NB4 (cell line): ENCODE measurements at places on chromosomes 12 and 14.

GRCh38 chr12:24996102-24996797, 47.3 kb upstream of the BCAT1 start:
- no peak for DNase-seq

GRCh38 chr12:79409562-79409961, 281.2 kb downstream of the PAWR start:
- DNase-seq, result no peak

DNA sequence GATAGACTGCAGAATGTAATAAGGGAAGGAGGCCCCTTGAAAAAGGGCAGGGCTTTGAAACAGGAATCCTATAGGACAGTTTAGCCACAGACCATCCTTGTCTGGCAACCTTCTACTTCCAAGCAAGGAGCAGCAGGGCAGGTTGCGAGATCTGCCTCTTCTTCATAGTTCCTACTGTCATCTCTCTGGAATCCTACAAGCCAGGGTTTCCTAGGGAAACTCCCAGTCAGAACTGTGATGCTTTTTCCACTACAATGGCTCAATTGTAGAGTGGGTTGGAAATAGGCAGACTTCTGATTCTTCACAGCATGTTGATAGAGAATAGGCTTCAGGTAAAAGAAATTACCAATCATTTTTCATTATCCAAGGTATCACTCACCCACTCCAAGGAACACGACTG, 186.3 kb downstream of the DACT1 start:
- no peak for DNase-seq

DNA sequence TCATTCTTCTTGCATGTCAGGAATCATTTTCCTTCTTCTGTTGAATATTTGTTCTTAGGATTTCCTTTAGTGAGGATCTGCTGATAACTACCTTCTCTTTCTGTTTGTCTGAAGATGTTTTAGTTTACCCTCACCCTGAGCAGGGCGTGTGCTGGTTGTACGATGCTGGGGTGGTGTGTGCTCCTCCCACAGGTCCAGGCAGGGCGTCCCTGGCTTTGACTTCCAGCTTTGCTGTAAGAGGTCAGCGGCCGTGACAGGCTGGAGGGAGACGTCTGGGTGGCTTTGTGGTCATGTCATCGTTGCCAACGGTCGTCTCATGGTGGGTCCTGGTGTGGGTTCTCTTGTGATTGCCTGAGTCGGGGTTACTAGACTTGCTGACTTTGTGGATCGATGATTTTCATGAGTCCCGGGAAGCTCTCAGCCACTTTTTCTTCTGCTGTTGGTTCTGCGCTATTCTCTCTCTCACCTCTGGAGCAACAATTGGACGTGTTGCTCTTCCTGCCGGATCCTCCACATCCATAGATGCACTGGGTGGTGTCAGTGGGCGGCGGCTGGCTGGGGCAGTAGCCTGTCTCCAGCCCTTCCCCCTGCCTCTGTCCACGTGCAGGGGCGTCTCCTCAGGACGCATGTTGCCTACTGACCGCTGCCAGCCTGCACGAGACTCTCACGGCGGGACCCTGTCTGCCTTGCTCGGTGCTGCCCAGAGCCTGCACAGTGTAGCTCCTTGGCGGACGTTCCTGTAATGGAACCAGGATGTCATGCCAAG, 8.4 kb downstream of the PACS2 start:
- peak; percentile 40 for DNase-seq

DNA sequence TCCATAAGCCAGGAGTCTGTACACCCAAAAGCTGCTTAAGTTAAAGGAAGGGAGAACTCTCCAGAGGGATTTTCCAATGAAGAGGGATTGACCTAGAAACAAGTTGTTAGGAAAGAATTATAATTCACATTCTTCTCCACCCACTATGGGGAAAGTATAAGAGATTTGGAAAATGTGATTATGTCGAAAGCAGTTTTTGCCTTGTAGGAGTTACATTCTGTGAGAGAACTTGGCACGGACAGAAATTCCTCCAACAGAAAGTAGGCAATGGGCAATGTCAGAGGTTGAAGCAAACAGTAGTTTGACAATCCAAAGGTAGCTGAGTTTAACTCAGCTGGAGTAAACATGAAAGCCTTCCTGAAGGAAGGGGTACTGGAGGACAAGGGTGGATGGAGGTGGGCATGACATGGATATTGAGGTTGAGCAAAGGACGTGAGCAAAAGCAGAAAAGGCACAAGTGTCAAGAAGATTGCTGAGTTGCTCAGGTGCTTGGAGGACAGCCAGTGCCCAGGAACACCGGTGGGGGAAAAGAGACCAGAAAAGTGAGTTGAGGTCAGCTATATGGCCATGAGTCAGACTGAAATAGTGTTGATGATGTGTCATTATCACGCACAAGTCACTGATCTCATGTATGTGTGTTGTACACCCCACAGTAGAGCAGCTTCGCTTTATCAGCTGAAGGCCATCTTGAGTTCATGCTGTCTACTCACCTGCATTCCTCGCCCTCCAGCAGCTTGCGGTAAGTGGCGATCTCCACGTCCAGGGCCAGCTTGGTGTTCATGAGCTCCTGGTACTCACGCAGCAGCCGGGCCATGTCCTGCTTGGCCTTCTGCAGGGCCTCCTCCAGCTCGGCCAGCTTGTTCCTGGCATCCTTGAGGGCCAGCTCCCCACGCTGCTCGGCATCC, 4.0 kb downstream of the KRT5 start:
- DNase-seq, result no peak

DNA sequence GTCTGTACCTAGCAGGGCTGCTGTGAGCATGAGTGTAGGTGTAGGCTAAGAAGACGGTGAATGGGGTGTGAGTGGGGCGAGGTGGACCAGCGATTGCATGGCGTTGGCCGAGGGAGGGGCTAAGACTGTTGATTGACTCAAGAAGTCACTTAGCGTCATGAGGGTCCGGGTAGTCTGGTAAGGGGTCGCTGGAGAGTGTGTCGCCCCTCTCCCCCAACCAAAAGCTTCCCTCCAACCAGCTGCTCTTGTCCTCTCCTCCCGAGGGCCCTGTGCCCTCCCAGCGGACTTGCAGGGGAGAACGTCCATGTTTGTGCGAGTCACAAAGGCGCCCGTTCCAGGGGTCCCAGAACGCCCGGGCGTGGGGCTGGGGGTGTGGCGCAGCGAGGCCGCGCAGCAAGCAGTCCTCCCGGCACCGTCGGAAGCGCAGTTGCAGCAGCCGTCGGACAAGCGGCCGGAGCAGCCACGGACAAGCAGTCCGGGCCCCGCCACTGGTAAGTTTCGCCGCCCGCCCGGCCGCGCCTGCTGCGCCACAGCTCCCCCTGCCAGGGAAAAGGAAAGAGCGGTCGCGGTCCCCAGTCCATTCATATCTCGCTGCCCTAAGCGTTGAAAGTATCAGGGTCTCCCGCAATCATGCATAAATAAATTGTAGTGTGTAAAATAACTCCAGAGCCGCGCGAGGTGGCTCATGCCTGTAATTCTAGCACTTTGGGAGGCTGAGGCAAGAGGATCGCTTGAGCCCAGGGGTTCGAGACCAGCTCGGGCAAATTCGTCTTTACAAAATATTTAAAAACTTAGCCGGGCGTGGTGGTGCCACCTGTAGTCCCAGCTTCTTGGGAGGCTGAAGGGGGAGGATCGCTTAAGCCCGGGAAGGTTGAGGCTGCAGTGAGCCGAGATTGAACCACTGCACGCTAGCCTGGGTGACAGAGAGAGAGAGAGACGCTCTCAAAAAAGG, at the start of gene CCDC63:
TSS of gene CCDC63 (plus strand) at position 373 of the 952 bp plus-strand sequence. CDS start 5,968 bp downstream, outside the sequence.
- peak; percentile 86 for DNase-seq

GRCh38 chr12:114976959-114977358, 293.0 kb upstream of the TBX3 start:
- no peak for DNase-seq

GRCh38 chr12:27940756-27941402, 31.7 kb downstream of the PTHLH start:
- peak; percentile 91 for DNase-seq

GRCh38 chr12:119375883-119376190, 41.3 kb downstream of the CCDC60 start:
- no peak for DNase-seq

DNA sequence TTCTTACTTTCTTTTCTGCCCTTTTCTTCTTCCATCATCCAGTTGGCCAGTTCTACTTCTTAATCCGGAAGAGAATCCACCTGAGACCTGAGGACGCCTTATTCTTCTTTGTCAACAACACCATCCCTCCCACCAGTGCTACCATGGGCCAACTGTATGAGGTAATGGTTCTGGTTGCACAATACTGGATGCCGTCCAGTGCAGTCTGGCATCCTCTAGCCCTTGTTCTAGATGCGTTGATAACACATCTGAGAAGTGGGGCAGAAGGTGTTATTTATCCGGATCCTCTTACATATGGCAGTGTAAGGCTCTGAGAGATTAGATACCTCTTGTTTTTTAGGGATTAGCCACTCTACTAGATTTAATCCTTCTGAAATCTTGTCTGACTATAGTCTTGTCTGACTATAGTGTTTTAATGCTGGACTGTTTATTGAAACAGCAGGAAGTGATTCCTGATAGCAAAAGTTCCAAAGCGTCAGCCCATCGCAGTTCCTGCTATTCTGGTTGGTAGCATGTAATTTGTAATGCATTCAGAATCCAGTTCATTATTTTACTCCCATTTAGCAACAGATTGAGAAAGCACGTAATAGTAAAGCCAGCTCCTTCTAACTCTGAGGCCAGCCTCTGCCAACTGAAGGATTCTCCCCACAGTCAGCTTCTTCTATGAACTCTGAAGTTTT, 7.9 kb downstream of the GABARAPL1 start:
- no peak for DNase-seq

- DNase-seq, result no peak
These were observed 77.7 kb downstream of the PPP2R5C start for GRCh38 chr14:101839236-101839635.

- no peak for DNase-seq
These were observed 11.7 kb downstream of the NAV3 start for GRCh38 chr12:77842430-77842829.

DNA sequence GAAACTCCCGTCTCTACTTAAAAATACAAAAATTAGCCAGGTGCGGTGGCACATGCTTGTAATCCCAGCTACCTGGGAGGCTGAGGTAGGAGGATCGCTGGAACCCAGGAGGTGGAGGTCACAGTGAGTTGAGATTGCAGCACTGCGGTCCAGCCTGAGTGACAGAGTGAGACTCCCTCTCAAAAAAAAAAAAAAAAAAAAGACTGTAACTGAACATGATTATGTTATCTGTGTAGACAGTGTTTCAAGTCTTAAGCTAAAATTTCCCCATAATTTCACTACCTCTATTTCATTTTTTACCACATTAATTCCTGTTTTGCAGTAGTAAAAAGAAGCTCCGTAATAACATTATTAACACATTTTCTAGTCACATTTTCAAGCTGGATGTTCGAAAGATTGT, 5.4 kb downstream of the PLBD1 start:
- DNase-seq, result no peak

GRCh38 chr12:56014205-56014604, 6.6 kb upstream of the IKZF4 start:
- no peak for DNase-seq

GRCh38 chr14:34331728-34332623, 130.1 kb downstream of the SPTSSA start:
- peak; percentile 65 for DNase-seq

DNA sequence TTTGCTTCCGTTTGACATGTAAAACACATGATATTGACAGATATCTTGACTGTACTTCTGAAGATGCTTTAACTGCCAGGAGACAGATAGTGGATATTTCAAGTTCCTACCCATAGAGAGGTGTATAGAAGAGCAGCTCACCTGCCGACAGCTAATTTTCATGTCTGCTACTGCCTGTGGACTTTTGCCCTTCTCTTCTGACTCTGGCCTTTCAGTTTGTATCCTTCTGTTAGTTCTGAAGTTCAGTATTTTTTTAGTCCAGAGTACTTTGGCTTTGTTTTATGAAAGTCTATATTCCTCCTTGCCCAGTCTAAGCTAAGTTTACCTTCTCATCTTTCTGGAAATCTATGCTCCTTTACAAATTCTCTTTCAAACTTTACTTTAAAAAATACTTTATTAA, 30.8 kb upstream of the STK38L start:
- DNase-seq, result no peak

GRCh38 chr14:77423423-77423822, at the start of gene NOXRED1:
Gene NOXRED1, minus strand, starts transcription at chr14:77423523. Its CDS starts 634 bp downstream, at chr14:77422889.
- DNase-seq, result no peak

DNA sequence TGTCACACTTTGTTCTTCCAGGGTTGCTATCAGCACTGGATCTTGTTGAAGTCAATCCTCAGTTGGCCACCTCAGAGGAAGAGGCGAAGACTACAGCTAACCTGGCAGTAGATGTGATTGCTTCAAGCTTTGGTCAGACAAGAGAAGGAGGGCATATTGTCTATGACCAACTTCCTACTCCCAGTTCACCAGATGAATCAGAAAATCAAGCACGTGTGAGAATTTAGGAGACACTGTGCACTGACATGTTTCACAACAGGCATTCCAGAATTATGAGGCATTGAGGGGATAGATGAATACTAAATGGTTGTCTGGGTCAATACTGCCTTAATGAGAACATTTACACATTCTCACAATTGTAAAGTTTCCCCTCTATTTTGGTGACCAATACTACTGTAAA, 23.7 kb downstream of the VTI1B start:
- DNase-seq, result no peak

- no peak for DNase-seq
These were observed 209.8 kb downstream of the PELI2 start for GRCh38 chr14:56328021-56328420.

DNA sequence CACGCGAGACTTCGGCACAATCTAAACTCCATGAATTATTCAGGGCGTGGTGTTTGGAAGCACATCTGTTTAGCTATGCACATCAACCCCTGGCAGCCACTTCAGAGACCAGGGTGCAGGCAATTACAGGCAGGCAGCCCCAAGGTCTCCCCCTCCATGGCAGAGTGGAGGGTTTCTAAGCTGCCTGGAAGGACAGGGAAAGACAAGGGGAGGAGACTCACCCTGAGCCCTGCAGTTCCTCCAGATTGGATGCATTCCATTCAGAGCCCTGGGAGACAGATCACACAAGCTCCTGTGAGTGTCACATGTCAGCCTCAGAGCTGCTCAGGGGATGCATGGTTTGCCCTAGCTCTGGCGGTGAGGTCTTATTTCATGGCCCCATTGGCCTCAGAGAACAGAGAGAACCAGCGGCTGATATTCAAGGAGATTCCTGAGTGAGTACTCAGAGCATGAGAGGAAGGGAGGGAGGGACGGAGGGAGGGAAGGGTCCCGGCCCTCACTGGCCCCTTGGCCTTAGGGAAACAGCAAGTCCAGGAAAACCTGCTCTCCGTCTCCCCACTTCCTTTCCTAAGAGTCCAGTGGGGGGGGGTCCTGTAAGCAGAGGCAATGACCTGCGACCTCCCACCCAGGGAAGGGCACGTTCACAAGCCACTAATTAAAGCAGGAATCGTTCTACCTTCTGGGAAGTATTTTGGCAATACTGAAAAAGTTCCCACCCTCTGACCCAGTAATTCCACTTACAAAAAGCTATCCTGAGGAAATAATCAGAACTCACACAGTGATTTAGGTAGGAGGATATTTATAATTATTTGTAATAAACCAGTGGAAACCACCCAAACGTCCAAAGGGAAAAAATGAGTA, 55.1 kb downstream of the SSH1 start:
- no peak for DNase-seq
